ENCODE measurements at places on chromosomes 16 and 17. TPM values are rescaled to one million over a fixed set of nuclear protein-coding genes. Genes with fewer than 3 reads are reported as not detected.

The MYH2 gene
- not detected for total RNA-seq

The TSPOAP1 gene
- total RNA-seq, result 1.3 TPM

The ADAP2 gene
- 43.2 TPM for total RNA-seq

- no peak for DNase-seq
Observed at GRCh38 chr16:56889206-56889605, 24.2 kb downstream of the SLC12A3 start.

The TMC7 gene
- 3.2 TPM for total RNA-seq

- DNase-seq, result no peak
Observed at GRCh38 chr17:2181206-2181896, 122.2 kb downstream of the SMG6 start.

The CBLN1 gene
- total RNA-seq, result 0.61 TPM

The SPHK1 gene
- 26.5 TPM for total RNA-seq

The CCDC144A gene
- 9.5 TPM for total RNA-seq

The TBC1D3 gene
- total RNA-seq, result not detected

GRCh38 chr17:28738680-28739384, 5.0 kb upstream of the TRAF4 start:
- no peak for DNase-seq
